Memory B cell (primary cell): ENCODE measurements at places on chromosomes 3 and 15.

- DNase-seq = no peak
Measured at GRCh38 chr15:92600856-92601255, 54.7 kb downstream of the FAM174B start.

- no peak for DNase-seq
Measured at GRCh38 chr15:32849769-32850668, 132.2 kb downstream of the GREM1 start.

DNA sequence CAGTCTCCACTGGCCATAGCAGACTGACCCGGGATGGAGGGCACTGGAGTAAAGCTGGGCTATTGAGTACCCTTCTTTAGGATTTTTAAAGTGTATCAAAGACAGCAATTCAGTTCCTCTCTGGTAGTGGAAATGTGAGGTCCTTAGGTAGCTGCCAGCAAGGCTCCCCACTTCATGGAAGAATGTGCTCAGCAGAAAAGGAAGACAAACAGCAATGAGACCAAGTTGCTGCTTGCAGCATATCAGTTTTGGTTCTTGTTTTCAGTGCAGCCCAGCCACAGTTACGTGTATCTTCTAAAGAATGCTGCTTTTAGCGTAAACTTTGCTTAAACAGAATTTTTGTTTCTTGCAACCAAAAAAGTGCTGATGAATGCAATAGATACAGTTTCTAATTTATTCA, 374.0 kb upstream of the CBLB start:
- DNase-seq = no peak

DNA sequence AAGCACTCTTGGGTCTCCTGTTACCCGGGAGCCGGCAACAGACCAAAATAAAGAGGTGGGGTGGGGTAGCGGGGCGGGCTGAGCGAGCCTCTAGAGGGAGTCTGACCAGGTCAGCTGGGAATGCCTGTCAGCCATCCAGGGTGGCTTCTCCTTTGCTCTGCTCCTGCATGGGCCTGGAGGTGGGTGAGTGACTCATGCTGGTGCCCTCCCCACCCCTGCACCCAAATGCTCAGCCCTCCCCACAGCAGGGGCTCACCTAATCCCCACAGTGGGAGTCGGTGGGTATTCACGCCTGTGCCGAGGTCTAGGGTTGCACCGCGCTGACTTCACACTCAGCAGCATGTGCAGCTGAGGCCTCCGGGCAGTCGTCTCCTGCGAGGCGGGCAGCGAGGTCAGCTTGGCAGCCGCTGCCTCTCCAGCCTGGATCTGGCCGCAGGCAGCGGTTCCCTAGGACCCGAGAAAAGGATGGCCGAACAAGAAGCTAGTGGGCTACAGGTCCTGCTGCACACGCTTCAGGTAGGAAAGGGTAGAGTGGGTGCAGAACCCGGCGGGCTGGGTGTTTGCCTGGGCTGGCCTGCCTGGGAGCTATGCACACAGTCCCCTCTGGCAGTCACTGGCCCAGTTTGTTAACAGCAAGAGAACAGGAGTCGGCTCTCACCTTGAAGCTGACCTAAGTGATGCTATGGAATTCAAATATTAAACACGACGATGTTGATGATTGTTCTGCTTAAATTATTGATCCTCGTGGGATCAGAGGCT, at the start of gene AGBL1:
TSS of gene AGBL1 (plus strand) at position 364 of the 759 bp plus-strand sequence.
- DNase-seq = no peak

- DNase-seq = no peak
Measured at GRCh38 chr3:49711489-49711888, 8.0 kb downstream of the AMIGO3 start.

GRCh38 chr3:113167825-113168801, 43.2 kb upstream of the BOC start:
- no peak for DNase-seq

GRCh38 chr3:197356275-197356674, 57.9 kb upstream of the DLG1 start:
- DNase-seq = no peak

- no peak for DNase-seq
Measured at GRCh38 chr3:11919390-11919789, 72.7 kb upstream of the TAMM41 start.

- no peak for DNase-seq
Measured at GRCh38 chr15:57375827-57376695, at the start of gene CGNL1. TSS of gene CGNL1 (plus strand) at chr15:57376505. CDS start at chr15:57438000, 61,495 bp downstream.

DNA sequence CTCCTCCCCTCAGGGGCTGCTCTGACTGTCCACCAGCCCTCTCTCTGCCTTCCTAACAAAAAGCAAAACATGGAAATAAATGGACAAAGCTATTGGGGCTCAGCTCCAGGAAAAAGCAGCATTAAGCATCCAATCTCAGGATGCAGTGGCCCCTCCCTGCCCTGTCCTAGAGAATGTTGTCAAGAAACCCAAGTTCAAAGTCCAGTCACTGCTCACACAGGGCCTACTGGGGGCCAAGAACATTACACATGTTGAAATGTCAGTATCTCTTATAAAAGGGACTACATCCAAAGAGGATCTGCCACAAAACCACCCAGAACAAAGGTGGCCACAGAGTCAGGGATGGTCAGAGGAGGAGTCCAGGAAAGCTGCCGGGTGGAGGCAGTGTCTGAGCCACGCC, 7.6 kb upstream of the GRIP2 start:
- no peak for DNase-seq

DNA sequence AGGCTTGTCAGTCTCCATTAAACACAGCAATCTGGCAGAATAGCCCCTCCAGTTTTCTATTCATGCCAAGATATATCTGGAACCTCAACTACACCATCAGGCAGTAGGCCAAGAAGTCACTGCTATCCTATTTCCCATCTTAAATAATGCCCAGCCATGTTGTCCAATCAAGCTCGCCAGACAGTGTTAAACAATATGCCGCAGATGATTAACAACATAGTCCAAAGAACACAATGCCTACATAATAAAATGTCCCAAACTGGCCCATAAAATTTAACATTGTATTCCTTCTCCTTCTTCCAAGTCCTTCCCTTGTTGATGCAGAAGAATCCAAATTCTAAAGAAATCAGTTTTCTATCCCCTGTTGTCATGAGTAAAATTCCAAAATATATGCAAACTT, 427.4 kb upstream of the PPP2R3A start:
- no peak for DNase-seq

DNA sequence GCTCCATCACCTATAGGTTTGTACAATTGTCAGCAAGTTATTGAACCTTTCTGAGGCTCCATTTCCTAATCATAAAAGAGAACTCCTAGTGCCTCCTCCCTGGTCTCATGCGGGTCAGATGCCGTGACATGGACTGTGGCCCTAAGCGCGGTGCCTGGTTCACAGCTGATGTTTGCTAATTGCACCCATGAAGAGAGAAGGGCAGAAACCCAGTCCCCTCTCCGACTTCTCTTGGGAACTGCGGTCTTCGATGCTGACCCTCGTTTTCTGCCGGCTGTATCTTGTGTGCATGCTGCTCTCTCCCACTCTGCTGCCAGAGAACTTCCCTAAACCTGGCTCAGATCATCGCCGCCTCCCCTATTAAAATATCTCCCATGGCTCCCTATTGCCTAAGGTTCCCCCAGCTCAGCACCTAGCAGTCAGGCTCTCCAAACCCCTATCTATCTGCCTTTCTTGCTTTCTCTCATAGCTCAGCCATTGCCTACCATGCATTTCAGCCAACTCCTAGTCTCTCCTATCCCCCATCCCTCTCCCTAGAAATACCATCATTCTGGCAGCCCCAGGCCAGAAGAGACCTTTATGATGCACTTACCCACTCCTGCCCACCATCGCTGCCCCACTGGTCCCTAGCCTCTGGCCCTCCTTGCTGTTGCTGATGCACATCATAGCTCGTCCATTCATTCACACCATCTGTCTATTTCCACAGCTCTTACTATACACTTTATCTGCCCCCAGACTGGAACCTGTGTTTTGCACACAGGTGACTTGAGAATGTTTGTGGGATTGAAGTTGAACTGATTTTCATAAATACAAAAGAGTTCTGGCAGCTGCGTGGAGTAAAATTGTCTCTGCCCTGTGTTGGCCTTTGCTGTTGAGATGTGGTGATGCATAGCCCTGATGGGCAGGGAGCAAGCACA, 6.6 kb downstream of the ISG20 start:
- no peak for DNase-seq

- DNase-seq = no peak
Measured at GRCh38 chr3:133745981-133746711, at the start of gene TF. TSS of gene TF (plus strand) at chr3:133746393. CDS start at chr3:133746441, 48 bp downstream.

DNA sequence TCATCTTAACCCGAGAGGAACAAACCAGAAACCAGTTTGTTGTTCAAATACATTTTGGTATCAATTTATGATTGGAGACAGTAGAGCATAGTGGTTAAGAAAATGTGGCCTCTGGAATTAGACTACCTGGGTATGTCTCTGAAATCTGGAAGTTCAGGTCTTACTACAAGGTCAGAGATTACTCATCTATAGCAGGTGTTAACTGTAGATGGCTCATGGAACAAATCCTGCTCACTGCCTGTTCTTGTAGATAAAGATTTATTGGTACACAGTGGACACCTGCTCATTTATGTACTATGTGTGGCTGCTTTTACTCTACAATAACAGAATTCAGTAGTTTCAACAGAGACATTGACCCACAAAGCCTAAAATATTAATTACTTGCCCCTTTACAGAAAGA, 413.3 kb downstream of the CNTN6 start:
- no peak for DNase-seq

- DNase-seq = no peak
Measured at GRCh38 chr3:167733961-167734497, 663 bp downstream of the PDCD10 start.

DNA sequence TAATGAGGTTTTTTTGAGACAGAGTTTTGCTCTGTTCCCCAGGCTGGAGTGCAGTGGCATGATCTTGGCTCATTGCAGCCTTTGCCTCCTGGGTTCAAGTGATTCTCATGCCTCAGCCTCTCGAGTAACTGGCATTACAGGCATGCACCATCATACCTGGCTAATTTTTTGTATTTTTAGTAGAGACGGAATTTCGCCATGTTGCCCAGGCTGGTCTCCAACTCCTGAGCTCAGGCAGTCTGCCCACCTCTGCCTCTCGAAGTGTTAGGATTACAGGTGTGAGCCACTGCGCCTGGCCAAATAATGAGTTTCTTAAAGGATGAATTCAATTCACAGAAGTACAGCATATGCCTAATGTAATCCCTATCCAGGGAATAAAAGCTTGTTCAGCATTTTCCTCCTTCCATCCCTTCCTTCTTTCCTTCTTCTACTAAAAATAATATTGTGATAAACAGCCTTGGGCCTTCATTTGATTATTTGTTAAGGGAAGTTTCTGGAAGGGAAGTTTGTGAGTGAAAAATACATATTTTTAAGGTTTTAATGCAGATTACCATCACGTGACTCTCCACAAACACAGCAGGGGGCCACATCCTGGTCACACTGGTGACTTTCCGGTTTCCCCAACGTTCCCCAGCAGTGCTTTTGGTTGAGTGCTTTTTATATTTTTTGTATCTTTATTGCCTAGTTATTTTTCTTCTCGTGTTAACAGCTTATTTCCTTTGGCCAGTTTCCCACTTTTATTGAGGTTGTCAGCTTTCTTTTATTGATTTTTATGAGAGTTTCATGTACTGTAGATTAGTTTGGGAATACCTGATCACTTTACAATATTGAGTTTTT, 116.8 kb downstream of the USP13 start:
- DNase-seq = no peak

DNA sequence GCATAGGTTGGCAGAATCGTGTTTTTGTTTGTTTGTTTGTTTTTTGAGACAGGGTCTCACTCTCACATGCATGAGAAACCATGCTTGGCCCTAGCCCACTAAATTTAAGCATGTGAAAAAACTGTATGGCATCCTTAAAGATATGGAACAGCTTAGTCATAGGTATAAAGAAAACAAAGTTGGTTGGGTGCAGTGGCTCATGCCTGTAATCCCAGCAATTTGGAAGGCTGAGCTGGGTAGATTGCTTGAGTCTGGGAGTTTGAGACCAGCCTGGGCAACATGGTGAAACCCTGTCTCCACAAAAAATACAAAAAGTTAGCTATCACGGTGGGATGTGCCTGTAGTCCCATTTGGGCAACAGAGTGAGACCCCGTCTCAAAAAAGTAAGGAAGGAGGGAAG, 25.2 kb downstream of the EXD1 start:
- no peak for DNase-seq

- peak; percentile 24 for DNase-seq
Measured at GRCh38 chr3:88150371-88150770, 612 bp downstream of the C3orf38 start.
